ENCODE measurements at places on chromosomes 1 and 21. TPM values are rescaled to one million over a fixed set of nuclear protein-coding genes. Genes with fewer than 3 reads are reported as not detected.

- DNase-seq, result no peak
Measured at GRCh38 chr1:29461115-29461739, 224.9 kb downstream of the PTPRU start.

DNA sequence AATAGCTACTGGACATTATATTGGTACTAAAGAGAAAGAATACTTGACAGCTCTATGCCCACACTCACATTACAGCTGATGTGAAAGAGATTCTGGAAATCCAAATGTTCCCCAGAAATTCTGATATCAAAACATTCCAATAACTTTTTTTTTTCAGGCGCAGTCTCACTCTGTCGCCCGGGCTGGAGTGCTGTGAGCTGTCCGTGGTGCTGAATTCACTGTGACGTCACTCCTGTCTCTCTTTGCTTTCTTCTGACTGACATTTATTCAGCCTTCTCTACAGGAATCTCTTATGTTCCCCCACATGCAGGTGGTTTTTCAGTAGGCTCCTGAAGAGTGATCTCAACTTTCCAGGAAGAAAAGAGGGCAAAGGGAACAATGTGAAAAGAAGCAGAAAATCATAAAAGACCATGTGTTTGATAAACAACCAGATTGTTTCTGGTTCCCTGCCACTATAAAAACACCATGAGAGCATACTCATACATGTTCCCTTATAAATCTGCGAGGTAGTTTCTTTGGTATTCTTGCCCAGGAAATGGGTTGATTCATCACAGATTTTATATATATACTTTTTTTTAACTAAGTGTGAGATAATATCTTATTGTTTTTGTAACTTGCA is 6.2 kb downstream of the S100A7A start:
- DNase-seq, result peak; percentile 50

GRCh38 chr1:171754353-171754705 is 12.5 kb upstream of the VAMP4 start:
- DNase-seq, result peak; percentile 93

CFHR1 gene
- total RNA-seq, result not detected

DNA sequence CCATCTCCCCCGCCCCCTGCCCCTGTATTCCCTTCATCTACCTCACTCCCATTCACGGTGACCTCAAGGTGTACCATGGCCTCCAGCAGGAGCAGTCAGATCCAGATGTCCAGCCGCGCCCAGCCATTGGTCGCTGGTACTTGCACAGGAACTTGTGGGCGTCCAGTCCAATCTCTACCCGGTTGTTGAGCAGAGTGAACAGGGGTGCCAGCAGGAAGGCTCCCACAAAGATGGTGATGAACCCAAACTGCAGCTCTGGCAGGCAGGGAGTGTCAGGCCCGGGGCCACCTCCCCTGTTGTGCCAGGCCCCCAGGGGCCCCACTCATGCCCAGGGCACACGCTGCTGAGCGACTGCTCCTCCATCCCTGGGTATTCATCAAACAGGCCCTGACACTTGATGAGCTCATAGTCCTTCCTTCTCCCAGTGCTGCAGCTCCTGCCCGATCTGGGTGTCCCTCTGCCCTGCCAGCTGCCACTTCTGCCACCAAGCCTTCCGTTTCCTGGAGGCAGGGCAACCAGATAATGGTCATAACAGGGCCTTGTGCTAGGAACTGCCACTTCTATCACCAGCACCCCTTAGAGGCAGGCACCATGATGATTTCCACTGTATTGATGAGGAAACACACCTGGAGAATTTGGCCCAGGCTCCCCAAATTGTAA is 5.7 kb upstream of the ARHGEF19 start:
- DNase-seq, result no peak

GRCh38 chr1:112496290-112496689 is 12.5 kb upstream of the WNT2B start:
- no peak for DNase-seq

DNA sequence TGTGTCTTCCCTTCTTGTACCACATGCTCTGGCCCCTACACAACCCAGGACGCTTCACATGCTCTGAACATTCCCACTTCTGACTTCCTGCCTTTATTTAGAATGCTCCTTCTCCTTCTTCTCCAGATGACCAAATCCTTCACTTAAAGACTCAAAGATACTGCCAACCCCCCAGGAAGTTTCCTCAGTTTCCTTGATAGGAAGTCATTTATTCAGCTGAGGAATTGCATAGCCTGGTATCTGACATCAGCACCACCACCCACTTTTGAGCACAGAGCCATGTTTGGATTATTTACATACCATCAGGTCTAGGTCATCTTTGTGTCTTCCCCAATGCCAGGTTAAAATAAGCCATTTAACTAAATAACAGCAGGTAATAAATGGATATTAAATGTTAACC is 42.4 kb downstream of the GFI1 start:
- DNase-seq, result no peak

GRCh38 chr1:45686015-45686287 is 382 bp downstream of the GPBP1L1 start:
- peak; percentile 15 for DNase-seq

RAB42 gene
- 3.0 TPM for total RNA-seq

- no peak for DNase-seq
Measured at GRCh38 chr1:228293816-228294500, 86.1 kb downstream of the OBSCN start.

DNA sequence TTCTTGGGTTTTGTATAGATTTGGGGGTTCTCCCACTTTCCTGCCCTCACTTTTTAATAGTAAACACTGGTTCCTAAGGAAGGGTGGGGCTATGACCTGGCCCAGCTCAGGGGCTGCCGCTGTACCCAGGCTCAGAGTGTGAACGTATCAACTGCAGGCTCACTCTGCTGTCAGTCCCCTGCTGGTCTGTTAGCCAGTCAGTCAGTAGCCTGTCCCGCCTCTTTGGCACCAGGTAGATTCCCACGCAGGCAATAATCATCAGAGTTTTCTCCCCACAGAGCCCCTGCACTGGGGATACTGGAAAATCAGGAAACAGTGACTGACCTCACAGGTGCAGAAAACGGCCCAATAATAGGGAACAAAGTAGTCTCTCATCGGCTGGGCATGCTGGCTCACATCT is 15.0 kb upstream of the ALPL start:
- DNase-seq, result no peak

CYP4A11 gene
- total RNA-seq, result not detected

TFF3 gene
- not detected for total RNA-seq

DNA sequence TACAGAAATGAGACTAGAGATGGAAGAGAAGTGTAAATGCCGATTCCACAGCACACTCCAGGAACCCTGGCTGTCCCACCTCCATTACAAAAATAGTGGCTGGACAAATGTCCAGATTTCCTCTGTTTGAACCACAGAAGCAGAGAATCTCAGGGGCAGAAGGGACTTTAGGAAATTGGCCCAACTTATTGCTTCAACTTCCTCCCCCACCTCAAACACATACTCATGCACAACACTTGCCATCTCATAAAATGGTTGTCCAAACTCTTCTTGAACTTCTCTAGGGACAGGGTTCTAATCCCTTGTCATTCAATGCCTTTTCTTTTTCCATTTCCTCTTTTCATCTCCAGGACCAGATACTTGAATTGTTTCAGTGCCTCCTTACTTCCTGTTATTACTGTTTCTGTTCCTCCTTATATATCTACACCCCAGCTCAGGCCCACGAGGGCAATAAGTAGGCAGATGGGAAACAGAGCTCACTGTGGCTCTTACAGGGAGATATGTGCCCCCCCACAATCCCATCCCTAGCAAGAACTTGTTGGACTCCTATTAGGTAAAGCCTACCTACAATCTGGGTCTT is 8.5 kb upstream of the B4GALT3 start:
- DNase-seq, result no peak

FAM229A gene
- total RNA-seq, result 2.0 TPM

CRYAA gene
- total RNA-seq, result not detected

TEKT2 gene
- total RNA-seq, result not detected

GRCh38 chr1:230975636-230976035 is 3.0 kb downstream of the TTC13 start:
- no peak for DNase-seq

DNA sequence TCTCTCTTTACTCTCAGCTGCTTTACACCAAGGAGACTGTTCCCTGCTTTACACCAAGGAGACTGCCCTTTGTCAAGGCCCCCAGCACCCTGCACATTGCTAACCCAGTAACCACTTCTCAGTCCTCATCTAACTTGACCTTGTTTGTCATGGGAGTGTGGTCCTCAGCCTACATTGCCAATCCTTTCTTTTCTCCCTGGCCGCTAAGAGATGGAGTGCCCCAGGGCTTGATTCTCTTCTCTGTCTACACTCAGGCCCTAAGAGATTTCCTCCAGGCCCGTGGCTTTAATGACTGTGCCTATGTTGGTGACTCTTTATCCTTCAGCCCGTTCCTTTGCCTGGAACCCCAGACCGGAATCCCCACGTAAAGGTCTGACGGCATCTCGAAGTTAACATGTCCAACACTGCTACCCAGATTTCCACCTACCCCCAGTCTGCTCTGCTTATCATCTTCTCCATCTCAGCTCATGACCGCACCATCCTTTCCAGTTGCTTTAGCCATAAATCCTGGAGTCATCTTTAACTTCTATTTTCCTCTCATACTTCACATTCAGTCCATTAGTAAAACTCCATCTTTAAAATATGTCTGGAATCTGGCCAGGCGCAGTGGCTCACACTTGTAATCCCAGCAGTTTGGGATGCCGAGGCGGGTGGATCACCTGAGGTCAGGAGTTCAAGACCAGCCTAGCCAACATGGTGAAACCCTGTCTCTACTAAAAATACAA is 9.5 kb upstream of the SEMA4A start:
- DNase-seq, result peak; percentile 66

- peak; percentile 21 for DNase-seq
Measured at GRCh38 chr1:202664083-202664482, 46.2 kb downstream of the SYT2 start.

BCL2L15 gene
- total RNA-seq, result 0.13 TPM

CELA3B gene
- total RNA-seq, result not detected

GRCh38 chr1:83918688-83919285 is 80.1 kb downstream of the TTLL7 start:
- DNase-seq, result no peak

DNA sequence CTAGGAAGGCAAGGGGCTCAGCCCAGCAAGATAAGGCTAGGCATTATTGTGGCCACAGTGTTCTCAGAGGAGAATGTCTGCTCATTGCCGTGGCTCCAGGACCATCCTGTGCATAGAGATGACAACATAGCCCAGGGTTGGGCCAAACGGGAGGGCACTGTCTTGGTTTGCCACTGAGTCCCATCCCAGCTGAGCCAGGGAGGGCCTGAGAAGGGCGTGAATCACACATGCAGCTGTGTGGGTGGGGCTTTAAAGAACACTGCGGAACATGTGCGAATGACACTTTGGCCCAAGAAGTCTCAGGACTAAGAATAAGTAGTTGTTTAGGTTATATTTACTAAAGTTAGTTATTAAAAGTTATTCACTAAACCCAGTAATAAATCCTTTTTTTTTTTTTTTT is 18.5 kb downstream of the CHAF1B start:
- DNase-seq, result peak; percentile 40

DNA sequence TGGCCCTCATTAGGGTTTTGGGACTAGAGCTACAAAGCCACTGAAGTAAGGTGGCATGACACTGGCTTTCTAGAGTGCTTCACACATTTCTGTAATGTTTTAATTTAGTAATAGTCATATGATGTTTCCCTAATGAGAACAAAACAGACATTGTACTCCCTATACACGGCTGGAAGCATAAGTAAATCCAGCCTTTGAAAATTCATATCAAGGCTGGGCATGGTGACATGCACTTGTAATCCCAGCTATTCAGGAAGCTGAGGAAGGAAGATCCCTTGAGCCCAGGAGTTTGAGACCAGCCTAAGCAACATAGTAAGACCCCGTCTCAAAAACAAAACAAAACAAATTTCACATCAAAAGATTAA is 7.4 kb downstream of the USP48 start:
- no peak for DNase-seq

PRR9 gene
- total RNA-seq, result not detected

KRTAP21-3 gene
- not detected for total RNA-seq

DNA sequence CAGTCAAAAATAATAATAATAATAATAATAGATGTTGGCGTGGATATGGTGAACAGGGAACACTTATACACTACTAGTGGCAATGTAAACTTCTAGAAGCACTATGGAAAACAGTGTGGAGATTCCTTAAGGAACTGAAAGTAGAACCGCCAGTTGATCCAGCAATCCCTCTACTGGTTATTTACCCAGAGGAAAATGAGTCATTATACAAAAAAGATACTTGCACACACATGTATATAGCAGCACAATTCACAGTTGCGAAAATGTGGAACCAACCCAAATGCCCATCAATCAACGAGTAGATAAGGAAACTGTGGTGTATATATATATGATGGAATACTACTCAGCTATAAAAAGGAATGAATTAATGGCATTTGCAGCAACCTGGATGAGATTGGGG is 176.0 kb downstream of the PLPP3 start:
- no peak for DNase-seq

MPZ gene
- 10.7 TPM for total RNA-seq

DNA sequence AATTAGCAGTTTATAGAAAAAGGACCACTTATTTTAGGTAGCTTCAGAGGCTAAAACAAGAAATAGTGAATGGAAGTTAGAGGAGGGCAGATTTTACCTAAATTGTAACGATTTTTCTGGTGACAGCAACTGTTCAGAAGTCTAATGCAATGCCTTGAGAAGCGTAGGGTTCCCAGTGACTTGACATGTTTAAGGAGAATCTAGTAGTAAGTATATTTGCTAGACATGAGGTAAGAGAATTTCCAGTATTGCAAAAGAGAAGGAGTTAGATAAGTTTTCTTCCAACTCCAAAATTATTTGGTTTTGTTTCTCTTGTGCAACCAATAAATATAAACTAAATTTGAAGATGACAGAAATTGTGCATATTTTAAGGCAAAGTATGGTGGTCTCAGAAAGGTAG is 140.0 kb downstream of the SMYD3 start:
- DNase-seq, result no peak

DNA sequence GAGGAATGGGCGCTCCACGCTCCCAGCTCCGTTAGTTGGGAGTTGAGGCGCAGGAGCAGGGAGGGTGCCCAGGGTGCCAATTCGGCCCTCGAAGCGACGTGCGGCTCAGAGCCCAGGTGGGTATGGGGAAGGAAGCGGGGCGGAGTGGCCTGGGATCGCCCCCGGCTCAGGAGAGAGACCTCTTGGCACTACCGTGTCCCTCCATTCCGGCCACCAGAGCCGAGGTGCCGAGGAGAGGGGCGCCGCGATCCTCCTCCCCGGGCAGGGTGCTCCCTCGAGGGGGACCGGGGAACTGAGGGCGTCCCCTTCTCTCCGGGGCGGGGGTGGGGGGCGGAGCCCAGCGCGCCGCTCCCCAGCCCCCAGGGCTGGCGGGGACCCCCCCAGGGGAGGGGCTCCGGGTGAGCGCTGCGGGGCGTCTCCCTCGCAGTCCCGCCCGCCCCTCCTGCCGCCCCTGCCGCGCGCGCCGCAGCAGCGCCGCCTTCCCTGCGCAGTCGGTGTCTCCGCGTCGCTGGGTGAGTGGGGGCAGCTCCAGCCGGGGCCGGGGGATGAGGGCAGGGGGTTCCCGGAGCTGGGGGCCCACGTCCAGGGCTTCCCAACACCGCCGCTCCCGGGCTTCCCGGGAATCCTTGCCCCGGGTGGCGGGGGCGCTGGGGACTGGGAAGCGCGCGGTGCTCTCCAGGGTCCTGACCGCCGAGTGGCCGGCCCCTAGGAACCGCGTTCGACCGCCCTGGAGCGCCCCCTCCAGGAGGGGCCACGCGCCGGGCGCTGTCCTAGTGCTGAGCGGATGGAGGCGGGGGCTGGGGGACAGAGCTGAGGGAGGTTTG is at the start of gene HPCA:
Gene HPCA, plus strand, starts transcription at position 488 of the 824 bp plus-strand sequence. CDS start 2,408 bp downstream, outside the sequence.
- DNase-seq, result peak; percentile 44

All from LHCN-M2 (cell line).